RPMI7951 (cell line): ENCODE measurements at places on chromosomes 1 and 21. TPM values are rescaled to one million over a fixed set of nuclear protein-coding genes. Genes with fewer than 3 reads are reported as not detected.

Gene DCST1
- not detected in 2 replicates for total RNA-seq

Gene NPPB
- not detected in 2 replicates for total RNA-seq

Gene IGSF5
- not detected in 2 replicates for total RNA-seq

Gene SLC30A2
- not detected in 2 replicates for total RNA-seq

Gene SLC22A15
- total RNA-seq: 0.20 and 0.60 TPM in 2 replicates

Gene TSPEAR
- not detected in 2 replicates for total RNA-seq

Gene COA7
- 10.0 and 10.2 TPM in 2 replicates for total RNA-seq

Gene RXFP4
- total RNA-seq: not detected in 2 replicates

Gene KCNK2
- 8.0 and 8.7 TPM in 2 replicates for total RNA-seq

Gene LTN1
- total RNA-seq: 20.6 and 23.1 TPM in 2 replicates

Gene CBR3
- 32.9 and 41.7 TPM in 2 replicates for total RNA-seq

Gene OVAAL
- total RNA-seq: 0.36 and 0.68 TPM in 2 replicates

Gene AGBL4
- total RNA-seq: not detected in 2 replicates

Gene TEX38
- total RNA-seq: not detected in 2 replicates

Gene ETV3
- total RNA-seq: 7.2 and 7.9 TPM in 2 replicates

Gene CR1
- not detected in 2 replicates for total RNA-seq

Gene ST6GALNAC3
- total RNA-seq: 0.48 and 0.49 TPM in 2 replicates

Gene S100A3
- 7.7 and 15.3 TPM in 2 replicates for total RNA-seq

Gene RASSF5
- 0.24 and 0.59 TPM in 2 replicates for total RNA-seq

Gene CACNA1E
- not detected in 2 replicates for total RNA-seq

Gene KRTAP21-2
- not detected in 2 replicates for total RNA-seq

Gene PLD5
- total RNA-seq: not detected in 2 replicates
